ENCODE measurements at places on chromosomes 3 and 15.
A peak's percentile ranks its signal among the peaks of the same experiment; 100 is the strongest.

- no peak for DNase-seq
Measured at GRCh38 chr3:48650723-48651122, 12.0 kb downstream of the CELSR3 start.

DNA sequence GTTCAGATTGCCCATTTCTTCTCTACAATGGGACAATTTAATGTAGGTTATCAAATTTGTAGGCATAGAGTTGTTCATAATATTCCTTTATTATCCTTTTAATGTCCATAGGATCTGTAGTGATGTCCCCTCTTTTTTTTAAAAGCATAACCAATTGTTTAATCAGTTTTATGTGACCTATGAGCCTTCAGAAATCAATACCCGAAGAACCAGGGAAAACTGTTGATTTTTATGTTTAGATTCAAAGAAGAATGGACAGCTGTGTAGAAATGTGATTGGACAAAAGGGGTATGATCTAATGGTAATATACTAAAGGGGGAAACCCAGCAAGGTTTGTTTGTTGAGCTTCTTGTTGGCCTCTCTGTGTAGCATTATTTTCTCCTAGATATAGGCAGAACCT is 39.5 kb downstream of the SUSD5 start:
- no peak for DNase-seq

DNA sequence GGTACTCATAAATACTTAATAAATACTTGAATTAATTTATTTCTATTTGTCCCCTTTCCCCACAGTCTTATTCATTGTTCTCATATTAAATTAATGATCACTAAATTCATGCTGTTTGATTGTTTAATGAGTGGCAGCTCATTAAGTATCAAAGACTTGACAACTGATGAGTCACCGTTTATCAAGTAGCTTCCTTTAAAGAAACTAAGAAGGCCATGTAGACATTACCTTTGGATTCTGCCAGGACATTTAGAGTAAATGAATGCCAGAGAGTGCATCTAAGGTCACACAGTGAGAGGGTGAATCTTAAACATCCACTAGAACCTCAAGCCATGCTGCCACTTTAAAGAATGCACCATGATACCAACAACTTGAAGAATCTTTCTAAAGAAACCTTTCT is 23.9 kb downstream of the ZBED2 start:
- DNase-seq: no peak

DNA sequence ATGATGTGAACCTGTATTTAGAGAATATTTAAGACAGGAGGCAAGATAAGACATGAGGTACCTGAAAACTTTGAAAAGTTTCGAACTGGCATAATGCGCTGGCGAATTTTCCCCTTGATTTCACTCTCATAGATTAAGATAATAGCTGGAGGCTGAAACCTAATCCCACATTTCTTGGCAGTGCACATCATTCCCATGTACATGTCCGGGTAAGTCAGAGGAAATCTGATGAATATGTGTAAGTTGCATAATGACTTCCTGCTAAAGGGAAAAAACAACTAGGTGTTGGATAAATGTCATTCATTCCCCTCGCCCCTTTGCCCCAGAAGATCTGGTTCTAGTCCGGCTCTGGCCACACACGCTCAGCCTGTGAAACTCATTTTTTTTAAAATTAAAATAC is 3.6 kb downstream of the CEP19 start:
- DNase-seq: no peak

DNA sequence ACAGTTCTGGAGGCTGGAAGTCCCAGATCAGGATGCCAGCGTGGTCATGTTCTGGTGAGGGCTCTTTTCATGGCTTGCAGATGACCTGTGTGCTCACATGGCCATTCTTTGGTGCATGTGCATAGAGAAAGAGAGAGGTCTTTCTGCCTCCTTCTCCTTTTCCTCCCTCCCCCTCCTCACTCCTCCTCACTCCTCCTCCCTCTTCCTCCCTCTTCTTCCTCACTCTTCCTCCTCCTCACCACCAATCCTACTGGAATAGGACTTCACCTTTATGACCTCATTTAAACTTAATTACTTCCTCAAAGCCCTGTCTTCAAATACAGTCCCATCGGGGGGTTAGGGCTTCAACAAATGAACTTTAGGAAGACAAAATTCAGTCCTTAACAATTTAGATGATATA is 23.8 kb downstream of the ZNF654 start:
- DNase-seq: no peak

DNA sequence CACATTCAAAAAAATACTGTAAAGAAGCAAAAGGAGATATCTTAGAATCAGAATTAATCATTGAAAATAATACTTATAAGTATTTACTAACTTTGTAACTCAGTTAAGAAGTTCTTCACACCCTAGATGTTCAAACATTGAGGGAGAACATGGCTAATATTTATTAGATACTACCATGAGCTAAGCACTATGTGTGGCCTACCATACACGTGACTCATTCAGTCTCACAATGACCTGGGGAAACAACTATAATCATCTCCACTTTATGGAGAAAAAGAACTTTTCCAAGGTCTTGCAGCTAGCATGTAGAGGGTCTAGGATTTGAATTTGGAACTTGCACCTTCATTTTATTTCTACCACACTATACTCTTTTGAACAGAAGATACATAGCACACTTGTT is 361.9 kb upstream of the CFAP20DC start:
- no peak for DNase-seq

- no peak for DNase-seq
Measured at GRCh38 chr3:89182056-89182455, 74.6 kb downstream of the EPHA3 start.

- no peak for DNase-seq
Measured at GRCh38 chr15:98996624-98997023, 11.0 kb downstream of the PGPEP1L start.

GRCh38 chr15:58249646-58250312 is 111.6 kb downstream of the AQP9 start:
- DNase-seq: no peak

DNA sequence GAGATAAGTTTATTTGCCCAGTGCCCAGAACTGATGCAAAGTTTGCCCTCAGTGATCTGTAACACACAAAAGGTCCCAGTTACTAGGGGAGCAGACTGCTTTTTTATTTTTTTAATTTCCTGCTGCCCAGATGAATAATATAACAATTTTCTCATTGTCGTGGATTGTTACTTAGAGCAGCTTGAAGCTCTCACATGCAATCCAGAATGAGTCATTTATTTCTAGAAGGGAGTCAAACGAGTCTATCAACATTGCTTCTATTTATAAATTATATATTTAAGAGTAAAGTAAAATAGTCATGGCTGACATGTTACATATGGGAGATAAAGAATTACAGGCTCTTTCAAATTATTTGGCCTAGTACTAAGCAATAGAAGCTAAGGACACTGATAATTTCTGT is 41.3 kb downstream of the MEIS2 start:
- no peak for DNase-seq

DNA sequence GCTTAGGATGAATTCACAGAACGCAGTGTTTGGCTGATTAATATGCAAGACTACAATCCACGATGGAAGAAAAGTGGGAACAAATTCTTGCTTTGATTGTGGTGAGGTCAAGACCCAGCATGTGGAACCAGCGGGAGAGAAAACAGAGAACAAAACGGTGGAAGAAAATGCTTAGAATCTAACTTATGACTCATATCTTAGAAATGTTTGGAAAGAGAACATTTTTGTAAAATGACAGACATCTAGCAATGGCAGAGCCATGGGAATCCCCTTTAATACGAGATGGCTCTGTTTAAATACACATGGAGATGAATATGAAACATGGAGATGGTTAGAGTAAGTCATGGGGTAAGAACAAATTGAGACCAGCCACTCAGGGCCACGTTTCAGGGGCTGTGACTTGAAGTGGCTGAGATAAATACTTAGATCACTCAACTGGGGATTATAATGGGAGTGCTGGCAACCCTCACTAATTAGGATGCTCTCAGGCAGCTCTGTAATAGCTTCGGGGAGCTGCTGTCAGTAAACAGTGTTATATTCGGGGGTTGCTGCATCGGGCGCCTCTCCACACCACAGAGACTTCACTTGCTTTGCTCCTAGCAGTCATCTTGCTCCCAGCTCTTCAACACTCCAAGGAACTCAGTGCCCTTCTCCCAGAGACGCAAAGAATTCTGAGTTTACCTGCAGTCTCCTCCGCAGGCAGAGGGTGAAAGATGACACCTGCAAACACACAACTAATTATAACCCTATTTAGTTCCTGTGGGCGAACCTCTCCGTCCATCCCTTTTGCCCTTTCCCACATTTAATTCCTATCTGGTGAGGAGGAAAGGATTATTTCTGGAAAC is 68.0 kb upstream of the ONECUT1 start:
- DNase-seq: no peak

GRCh38 chr15:34951993-34952392 is 17.5 kb downstream of the AQR start:
- no peak for DNase-seq

DNA sequence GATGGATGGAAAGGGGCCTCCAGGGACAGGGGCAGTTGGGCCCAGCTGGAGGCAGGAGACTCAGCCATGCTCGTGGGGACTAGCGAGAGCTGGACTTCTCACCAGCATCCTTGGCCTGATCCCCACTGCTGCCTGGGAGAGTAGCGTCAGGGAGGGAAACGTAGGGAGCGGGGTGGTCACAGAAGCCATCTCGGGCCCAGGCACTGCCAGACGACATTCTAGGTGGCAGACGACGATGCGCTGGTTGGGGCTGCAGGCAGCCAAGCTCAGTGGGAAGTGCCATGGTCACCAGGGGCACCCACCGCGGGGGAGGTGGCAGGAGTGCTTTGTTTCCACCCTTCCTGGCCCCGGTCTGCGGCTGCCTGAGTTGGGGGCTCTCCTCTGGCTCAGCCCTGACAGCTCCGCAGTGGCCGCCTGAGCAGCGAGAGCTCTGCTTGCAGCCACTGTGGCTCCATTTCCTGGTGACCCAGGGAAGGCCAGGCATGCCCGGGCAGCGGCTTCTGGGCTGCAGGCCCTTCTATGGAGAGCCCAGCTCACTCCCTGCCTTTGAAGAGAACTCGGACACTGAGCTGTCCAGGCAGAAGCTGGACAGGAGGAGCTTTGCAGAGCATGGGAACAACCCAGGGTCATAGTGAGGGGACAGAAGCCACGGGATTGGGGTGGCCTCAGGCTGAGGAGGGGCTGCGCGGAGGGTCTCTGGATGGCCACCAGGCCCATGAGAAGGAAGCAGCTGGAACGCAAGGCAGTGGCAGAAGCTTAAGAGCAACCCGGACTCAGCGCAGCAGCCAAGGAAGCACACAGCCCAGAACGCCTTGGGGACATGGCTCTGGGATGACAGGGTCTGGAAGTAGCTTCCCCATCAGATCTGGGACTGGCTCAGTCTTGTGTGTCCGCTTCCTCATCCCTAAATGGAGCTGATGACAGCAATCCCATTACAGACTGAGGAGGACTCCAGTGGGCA is 30.8 kb downstream of the KLHL25 start:
- no peak for DNase-seq

GRCh38 chr3:169026543-169027182 is 636.8 kb downstream of the MECOM start:
- no peak for DNase-seq

- DNase-seq: no peak
Measured at GRCh38 chr3:103977417-103977816, 1389.3 kb upstream of the ALCAM start.

- DNase-seq: no peak
Measured at GRCh38 chr3:150312018-150312657, 96.0 kb upstream of the TSC22D2 start.

DNA sequence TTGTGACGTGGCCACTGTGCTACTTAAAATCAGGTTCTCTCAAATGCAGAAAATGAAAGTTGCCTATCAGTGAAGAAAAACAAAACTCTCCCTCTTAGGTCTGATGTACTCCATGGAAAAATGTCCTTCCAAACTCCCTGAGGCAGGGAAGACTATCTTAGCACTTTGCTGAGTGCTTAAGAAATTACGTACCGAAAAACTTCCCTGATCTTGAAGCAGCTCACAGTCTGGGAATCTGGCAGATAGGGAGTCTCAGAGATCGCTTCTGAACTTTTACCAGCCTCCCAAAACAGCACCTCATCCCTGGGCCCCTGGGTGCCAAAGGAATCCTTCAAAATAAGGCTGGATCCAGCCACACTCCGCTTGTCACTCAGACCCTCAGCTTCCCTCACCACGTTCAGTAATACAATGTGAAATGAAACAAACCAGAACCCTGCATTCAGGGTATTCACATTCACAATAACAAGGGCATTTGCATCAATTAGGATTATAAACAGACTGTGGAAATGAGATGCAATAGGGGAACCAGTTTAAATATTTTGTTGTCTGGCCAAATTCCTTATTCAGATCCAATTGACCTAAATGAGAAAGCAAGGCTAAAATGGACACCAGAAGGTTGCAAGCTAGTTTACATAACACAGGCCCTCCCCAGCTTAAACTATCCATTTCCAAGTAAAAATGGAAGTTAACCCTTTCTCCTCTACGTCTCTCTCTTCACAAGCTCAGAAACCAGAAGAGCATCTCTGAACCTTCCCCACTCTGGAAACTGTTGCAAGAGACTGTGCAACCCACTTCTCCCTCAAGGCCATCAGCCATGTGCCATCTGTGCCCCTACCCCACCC is 20.9 kb downstream of the OSBPL10 start:
- no peak for DNase-seq

- DNase-seq: no peak
Measured at GRCh38 chr15:57881972-57882371, 175.5 kb downstream of the POLR2M start.

GRCh38 chr3:125221831-125222230 is 9.3 kb upstream of the SLC12A8 start:
- no peak for DNase-seq

GRCh38 chr15:74259292-74259648 is 23.1 kb downstream of the CCDC33 start:
- no peak for DNase-seq

GRCh38 chr3:58659051-58659675 is 7.4 kb downstream of the FAM3D start:
- no peak for DNase-seq

- peak; percentile 15 for DNase-seq
Measured at GRCh38 chr15:70528270-70528706, 235.1 kb downstream of the UACA start.

DNA sequence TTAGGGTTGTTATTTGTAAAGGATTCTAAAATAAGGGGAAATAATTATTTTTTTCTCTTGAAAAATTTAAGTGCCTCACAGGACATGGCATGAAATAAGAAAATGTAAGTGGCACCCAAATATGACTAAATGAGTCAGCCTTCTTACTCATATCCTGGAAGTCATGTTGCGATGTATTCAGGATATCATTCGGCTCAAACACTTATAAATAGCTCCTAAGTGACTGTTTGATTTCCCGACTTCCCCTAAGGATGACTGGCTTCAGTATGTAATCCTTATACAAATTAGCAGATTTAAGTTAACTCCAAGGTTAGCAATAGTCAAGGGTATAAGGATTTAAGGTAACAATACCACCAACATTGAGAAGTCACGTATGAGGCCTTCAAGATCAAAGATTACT is 57.3 kb upstream of the OSTN start:
- no peak for DNase-seq

GRCh38 chr3:29639578-29640290 is 358.9 kb downstream of the RBMS3 start:
- no peak for DNase-seq

DNA sequence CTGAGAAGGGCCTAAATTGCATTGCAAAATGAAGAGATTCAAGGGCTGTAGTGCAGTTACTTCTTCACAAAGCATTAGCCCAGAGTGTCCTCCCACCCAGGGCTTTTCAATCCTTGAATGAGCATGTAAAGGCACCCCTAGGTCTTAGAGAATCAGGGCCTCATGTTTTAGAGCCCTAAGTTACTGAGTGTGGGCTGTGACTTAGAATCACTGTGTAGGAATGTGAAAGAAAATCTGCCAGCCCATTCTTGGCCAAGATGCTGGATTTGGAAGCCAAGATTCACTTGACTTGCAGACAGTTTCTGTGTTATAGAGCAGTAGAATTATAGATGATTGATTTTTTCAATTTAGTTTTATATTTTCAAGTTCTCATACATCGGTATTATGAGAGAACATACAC is 153.2 kb downstream of the MYRIP start:
- no peak for DNase-seq
